ENCODE measurements at places on chromosomes 16 and 17. TPM values are rescaled to one million over a fixed set of nuclear protein-coding genes. Genes with fewer than 3 reads are reported as not detected.

METTL23 gene
- total RNA-seq, result 20.0 TPM

COG8 gene
- 21.0 TPM for total RNA-seq

MRTFB gene
- 8.4 TPM for total RNA-seq

ABCA10 gene
- 0.14 TPM for total RNA-seq

KCNJ2 gene
- not detected for total RNA-seq

SMIM36 gene
- not detected for total RNA-seq

FNDC8 gene
- not detected for total RNA-seq

PABPN1L gene
- not detected for total RNA-seq

- DNase-seq, result no peak
Measured at GRCh38 chr16:603933-604332, 14.1 kb downstream of the RAB40C start.

GRCh38 chr17:26809033-26809432, 484.9 kb upstream of the WSB1 start:
- no peak for DNase-seq

DNA sequence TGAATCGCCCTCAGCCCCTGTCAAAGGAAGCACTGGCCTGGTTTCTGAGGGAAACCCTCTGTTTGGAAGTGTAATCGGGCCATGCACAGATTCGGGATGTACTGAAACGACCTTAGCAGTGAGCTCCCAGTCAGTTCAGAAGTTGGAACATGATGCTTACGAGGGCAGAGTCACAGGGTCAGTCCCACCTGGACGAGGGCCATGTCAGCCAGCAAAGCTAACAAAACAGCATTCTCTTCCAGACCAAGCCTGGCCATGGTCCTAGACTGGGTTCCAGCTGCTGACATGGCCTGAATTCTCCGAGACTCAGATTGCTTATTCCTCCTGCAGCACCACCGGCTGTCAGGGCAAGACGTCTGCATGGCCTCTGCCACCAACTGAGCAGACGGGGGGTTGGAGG, 192.2 kb upstream of the WSCD1 start:
- no peak for DNase-seq

GRCh38 chr17:77742579-77742978, 215.9 kb upstream of the TNRC6C start:
- no peak for DNase-seq

DNA sequence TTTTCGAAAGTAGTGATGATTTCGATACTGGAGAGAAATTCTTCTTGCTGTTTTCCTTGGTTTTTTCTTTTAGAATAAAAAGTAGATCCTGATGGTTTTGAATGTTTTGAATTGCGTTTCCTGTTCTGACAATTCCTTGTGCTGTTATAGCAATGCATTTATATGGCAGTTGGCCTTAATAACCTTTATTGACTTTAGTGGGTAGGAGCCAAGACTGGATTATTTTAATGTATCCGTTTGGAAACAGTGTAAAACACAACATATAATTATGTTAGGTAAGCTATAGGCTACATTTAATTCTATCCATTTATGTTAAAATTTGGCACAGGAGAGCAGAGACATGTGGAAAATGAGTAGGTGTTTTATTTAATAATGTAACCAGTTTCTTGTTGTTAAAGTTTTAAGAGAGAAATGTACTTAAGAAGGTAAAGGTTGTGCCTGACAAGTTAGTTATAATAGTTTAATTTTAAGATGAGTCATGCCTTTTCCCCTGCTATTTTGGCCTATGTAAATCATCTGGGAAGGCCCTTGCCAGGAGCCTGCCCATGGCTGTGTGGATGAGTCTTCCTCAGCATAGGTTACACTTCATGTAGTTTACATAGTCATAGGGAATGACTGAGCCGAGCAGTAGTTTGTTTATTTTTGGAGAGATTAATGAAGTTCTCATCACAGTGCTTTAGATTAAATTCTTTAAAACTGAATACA, 189.9 kb downstream of the FTO start:
- no peak for DNase-seq

DNA sequence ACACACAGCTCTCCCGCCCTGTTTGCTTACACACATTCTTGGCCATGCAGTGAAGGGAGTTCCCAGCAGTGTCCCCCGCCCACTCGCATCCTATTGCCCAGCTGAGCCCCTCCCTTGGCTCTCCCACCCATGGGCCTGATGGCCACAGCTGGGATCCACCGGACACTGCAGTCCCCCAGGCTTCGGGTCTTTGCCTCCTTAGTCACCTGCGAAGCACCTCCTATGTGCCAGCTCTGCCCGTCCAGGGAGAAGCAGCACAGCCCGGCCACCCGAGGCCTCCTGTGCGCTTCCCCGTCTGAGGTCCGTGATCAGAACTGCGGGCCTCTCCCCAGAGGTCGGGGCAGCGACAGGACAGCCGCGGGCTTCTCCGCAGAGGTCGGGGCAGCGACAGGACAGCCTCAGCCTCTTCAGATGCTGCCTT, 136.9 kb downstream of the BANP start:
- DNase-seq, result no peak

DNA sequence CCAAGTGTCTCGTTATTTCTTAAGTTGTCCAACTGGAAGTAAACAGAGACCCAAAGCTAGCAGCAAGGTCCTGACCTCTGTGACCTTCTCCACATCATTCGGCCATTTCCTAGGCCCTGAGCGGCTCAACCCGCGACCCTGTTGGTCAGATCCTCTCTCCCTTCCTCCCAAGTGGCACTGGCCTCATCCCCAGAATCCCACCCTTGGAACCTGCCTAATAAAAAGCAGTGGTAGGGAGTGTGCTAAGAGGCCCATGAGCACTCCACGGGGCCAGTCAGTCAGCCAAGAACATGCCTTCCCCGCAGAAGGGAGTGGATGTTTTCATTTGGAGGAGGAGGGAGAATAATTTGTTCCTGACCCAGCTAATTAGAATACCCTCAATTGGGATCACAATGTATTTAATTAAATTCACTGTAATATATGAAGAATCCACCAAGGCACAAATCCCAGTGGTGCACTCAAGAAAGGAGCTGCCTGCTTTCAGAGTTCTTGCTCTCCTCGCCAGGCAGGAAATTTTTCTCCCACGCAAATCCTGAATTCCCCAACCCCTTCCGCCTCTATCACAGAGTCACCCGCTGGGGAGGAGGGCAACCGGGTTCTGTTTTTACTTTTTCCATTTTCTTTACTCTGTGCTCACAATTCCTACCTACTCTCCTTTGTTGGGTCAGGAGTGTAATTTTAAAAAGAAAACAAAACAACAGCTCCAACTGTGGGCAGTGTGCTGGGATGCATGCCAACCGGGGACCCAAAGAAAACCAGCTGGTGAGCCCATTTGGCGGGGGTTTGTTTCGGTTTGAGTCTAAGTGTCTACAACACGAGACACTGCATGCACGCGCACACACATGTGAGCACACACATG, 153.4 kb downstream of the ZFHX3 start:
- DNase-seq, result no peak

- DNase-seq, result no peak
Measured at GRCh38 chr16:75234856-75235696, 16.3 kb downstream of the CTRB1 start.

DNA sequence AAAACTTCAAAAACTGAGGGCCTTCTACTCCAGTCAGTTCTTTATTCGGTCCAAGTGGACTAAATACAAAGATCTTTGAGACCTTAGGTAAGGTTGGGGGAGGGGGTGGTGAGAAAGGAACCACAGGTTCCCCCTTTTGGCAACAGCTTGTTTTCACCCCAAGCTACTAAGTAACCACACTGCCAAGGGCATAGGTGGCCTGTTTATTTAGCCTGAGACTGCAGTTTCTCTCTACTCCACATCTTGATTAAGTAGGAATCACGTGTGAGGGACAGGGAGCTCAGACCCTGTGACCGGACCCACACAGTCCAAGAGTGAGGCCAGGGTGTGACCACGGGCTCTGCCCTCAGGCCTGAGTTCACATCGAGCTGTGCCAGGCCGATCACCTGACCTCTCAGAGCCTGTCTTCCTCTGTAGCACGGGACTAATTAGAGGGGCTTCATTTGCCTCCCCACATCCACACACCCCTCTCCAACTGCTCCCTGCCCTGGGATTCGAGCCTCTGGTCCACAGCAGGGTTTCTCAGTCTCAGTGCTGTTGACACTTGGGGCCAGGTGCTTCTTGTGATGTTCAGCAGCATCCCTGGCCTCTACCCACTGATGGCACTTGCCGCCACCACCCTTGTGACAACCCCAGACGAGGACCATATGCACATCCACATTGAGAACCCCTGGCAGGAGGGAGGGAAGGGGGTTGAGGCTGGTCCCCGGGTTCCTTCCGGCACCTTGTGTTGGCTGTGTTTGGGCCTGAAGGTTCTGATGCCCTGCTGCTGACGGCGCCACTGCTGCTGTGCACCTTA, 17.8 kb downstream of the ST6GALNAC2 start:
- no peak for DNase-seq

DNA sequence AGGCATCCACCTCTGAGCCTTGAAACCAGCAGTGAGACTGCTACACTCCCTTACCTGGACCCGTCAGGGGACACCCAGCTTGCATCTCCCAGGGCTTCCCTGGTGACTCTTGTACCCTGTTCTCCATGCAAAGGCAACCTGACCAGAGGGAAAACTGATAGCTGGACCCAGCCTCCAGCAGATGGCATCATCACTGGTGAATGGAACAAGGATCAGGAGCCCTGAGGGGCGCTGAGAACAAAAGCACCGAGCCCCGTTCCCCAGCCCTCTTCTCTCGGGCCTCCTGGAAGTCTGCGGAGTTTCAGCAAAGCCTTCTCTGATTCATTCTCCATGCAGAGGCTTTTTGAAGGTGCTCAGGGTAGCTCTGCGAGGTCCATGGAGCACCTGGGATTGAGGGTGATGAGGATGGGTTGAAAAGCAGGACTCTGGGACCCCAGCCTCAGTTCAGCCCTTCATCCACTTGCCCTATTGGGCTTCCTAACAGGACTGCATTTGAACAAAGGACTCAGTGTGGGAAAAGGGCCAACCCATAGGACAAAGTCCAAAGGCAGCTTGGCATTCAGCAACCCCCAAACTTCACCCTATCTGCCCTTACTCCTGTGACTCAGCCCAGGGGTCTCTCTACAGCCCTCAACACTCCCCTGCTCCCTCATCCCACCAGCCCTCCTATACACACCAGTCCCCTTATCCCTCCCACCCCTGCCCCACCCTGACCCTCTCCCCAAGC, 45.0 kb upstream of the LHX1 start:
- DNase-seq, result no peak

GRCh38 chr16:6035161-6035560, 937.6 kb upstream of the EEF2KMT start:
- no peak for DNase-seq

DNA sequence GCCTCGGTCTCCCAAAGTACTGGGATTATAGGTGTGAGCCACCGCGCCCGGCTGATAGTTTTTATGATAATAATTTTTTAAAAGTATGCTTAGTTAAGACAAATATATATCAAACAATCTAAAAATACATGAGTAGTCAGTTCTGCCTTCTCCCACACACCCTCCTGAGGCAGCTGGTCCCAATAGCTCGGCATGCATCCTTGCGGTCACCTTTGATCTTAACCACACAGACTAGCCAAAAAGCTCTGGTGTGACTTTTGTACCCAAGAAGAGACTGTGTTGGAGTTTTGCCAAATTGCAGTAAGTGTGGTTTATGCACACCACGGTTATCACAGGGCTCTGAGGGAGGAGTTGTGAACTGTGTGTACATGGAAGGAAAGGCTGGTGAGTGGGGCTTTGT, 25.6 kb downstream of the ATP6V0A1 start:
- peak; percentile 85 for DNase-seq

- DNase-seq, result no peak
Measured at GRCh38 chr16:50203681-50204080, 50.6 kb downstream of the TENT4B start.
